ENCODE measurements at places on chromosomes 12 and 14.

GRCh38 chr12:19778797-19779196 is 339.5 kb downstream of the AEBP2 start:
- no peak for DNase-seq

- DNase-seq, result peak; percentile 72
Measured at GRCh38 chr12:9064201-9064814, 51.4 kb downstream of the A2M start.

DNA sequence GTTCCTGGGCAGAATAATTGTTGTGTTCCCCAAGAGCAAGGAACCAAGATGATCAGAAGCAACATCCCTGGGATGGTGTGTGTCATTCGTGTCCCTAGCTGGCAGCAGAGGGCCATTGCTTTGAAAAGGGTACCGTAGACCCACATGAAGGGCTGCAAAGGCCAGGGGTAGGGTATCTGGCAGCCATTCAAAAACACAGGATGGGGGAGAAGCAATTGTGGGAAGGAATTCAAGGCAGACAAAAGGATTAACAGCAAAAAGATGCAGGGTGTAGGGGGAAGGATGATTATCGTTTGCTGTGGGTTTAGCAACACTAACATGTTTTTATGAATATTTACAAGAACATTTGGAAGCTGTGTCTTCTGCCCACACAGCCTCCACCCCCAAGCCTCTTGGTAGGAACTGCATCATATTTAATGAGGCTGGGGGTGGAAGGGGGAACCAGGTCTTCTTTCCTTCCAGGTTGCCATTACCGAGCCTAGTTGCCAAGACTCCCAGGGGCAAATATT is 169.0 kb upstream of the G2E3 start:
- no peak for DNase-seq

DNA sequence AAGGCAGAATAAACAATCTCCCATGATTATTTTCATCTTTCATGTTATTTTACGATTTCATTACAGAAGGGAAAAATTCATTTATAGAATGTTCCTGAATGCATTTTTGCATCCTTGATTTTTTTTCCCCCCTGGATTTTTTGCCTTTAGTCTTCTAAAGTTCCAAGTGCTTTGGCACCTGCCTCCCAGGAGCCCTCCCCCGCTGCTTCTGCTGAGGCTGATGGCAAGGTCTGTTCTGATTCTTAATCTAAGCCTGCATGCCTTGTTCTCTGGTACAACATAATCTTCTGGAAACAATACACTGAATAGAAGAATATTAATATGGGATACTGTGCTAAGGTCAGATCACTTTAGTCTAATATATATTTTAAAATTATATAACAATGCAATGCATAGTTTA is 18.0 kb downstream of the YARS2 start:
- DNase-seq, result no peak

- peak; percentile 57 for DNase-seq
Measured at GRCh38 chr14:68210729-68211299, 391.2 kb downstream of the RAD51B start.

DNA sequence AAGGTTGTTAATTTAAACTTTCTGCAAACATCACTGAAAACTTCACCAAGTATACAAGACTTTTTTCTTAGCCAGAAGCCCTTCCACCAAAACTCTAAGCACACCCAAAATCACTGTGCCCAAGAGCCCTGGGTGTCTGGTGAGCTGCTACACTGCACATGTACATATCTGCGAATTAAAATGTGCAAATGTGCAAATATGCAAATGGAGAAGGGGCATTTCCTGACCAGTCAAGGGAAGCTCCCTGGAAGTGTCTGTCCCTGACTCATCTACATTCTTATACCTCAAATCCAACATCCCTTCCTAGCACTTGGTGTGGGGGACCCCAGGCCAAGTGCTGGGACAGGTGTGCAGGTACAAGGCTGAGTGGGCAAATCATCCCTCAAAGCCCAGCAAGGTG is 123.7 kb downstream of the PCNX1 start:
- no peak for DNase-seq

GRCh38 chr12:26821212-26821701 is 11.7 kb downstream of the ITPR2 start:
- DNase-seq, result no peak

GRCh38 chr14:85909581-85909980 is 379.6 kb downstream of the FLRT2 start:
- no peak for DNase-seq

DNA sequence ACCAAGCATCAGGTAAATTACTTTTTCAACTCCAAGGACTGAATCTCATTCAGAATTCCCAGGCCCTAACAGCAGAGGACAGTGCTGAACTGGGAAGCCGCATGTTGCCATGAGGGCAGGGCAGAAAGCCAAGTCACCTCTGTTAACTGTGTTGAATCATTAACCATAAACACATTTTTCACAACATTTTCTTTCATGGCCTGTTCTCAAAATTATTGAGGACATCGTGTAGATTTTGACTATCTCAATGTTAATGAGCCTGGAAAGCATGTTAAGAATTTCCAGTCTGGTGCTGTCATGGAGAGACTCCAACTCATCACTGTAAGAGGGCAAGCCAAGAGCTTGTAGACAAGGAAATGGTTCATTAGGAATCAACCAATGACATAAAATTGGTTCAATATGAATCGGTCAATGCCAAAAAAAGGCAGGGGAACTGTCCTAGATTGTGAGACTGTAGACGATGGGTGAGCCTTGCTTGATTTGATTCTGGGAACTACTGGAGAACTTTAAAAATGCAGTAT is 33.7 kb downstream of the CPM start:
- DNase-seq, result no peak

- DNase-seq, result no peak
Measured at GRCh38 chr12:120775862-120776552, 50.4 kb downstream of the ACADS start.

DNA sequence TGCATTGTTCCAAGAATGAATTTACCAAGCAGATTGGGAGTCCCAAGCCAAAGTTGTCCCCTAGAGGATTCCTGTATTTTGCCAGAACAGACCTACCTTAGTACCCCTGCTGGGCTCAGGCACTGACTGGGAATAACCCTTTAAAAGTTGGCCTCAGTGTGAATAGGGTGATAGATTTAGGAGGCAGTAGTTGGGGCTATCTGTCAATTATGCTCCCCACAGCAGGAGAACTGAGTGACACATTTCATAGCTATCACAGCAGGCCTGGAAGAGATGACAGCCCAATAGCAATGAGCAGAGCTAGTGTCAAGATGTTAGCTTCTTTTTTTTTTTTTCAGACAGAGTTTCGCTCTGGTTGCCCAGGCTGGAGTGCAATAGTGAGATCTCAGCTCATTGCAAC is 14.3 kb upstream of the LRP6 start:
- DNase-seq, result no peak

- DNase-seq, result no peak
Measured at GRCh38 chr12:51726931-51727330, 121.6 kb downstream of the FIGNL2 start.

- DNase-seq, result no peak
Measured at GRCh38 chr12:38490941-38491340, 174.4 kb downstream of the ALG10B start.

GRCh38 chr12:1350934-1351240 is 243.5 kb downstream of the FBXL14 start:
- DNase-seq, result no peak

DNA sequence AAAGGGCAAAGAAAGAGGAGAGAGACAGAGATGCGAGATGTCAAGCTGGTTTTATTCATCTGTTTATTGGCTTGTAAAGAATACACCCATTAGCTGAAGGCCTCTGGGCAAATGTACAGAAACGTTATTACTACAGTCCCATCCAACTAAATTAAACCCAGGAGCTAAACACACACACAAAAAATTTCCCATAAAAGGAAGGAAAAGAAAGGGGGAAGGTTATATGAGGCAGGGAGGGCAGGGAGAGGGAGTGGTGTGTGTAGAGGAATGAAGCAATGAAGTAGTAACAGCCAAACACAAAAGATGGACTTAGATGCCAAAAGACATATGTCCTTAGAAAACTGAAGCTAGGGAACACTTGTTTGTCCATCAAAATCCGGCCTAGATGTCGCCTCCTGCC is 3.1 kb upstream of the MFAP5 start:
- no peak for DNase-seq

DNA sequence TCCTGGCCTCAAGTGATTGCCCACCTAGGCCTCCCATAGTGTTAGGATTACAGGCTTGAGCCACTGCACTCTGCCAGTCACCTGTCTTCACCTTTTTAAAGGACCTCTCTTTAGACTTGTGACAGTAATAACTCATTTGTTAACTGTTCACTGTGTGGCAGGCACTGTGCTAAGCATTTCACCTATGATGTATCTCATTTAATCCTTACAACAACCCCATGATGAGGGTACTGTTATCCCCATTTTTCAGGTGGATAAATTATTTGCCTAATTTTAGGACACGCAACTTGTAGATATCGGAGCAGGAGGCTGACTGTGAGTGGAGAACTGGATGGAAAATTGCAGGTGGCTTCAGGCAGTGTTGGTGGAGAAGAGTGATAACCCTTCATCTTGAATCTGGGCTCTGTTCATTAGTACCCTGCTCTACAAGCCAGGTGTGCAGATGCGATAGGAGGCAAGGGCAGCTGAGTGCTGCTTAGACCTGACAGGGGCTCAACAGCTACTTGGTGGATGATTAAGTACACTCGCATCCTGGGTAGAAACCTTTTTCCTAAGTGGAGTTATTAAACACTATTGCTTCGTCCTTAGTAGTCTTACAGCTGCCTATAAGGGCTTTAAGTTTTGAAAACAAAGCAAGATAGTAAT is 2.7 kb downstream of the TCTN1 start:
- DNase-seq, result no peak

GRCh38 chr14:95614349-95614748 is 71.9 kb upstream of the TCL1B start:
- no peak for DNase-seq

DNA sequence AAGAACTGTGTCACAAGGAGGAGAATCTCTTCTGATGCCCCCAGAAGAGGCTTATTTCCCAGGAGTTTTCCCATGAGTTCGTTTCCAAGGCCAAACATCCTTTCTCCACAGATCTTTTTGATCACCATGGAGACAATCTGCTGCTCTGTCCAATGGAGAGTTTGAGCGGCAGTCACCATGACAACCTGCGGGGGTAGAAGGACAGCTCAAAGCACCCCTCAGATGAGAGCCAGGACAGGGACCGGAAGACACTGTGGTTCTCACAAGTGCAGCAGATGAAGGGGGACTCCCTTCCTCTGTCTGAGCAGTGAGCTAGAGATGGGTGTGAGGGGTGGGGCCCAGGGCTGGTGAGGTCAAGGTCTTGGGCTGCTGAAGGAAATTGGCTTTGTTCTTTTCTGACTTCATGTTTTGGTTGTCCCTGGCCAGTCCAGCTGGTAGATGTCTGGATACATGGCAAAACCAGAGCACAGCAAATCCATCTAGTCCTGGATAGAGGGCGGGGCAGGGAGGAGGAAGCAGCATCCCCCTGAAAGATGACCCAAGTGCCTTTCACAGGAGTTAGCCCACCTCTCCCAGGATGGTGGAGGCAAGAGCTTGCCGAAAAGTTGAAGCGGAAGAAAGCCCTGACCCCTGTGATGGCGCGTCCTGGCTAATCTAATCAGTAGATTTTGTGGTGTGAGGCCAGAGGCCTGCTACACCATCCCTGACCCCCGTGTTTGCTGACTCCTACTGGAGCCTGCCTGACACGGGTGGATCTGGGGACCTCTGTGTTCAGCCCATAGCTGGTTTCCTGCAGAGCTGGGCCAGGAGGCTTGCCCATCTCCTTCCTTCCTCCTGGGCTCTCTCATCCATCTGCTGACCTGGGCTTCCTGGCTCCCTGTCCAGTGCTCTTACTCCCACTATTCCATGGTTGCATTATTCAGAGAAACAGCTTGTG is 24.4 kb downstream of the DHRS2 start:
- DNase-seq, result no peak

GRCh38 chr14:98404811-98405210 is 867.2 kb downstream of the BCL11B start:
- no peak for DNase-seq

DNA sequence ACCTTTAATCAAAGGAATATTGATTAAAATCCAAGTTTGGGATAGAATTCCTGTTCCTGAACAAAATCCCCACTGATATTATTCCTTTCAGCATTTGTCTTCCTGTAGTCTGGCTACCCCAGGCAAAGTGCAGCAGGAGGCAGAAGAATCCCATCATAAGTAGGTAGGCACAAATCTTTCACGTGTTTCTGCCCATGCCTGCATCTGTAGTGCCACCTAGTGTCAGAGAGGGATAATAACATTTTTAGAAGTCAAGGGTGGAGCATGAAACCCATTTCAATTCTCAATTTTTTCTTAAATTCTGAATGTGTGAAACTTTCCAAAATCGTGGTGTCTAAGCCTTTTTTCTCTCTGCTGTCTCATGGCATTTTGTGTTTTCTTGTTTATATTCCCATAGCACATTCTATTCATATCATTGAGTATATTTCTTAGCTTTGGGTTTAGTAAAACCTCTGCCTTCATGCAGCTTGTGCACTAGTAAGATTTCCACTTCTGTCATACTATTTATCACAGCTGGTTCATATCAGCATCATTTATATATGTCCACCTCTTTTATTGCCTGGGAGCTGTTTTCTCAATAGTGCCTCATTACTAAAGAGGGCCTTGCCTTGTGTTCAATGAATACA is 47.8 kb upstream of the RERG start:
- DNase-seq, result peak; percentile 39

DNA sequence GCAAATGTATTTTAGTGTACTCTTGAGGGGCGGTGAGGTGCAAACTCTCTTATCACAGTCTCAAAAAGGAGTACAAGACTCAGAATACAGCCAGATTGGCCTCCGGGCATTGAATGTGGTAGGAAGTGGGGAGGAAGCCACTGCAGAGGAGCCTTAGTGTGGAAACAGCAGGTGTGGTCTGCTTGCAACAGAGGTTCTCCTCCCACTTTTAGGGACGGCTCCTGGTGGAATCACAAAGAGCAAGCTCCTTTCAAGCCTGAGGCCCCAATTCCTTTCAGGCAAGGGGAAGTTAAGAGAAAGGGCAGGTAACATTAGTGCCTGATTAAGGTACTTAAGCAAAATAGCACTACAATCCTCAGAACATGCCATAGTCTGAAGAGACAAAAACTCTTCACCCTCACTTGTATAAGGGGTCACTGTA is 23.7 kb upstream of the SLC2A3 start:
- peak; percentile 25 for DNase-seq

- DNase-seq, result peak; percentile 24
Measured at GRCh38 chr12:28027328-28027727, 54.8 kb upstream of the PTHLH start.

GRCh38 chr14:105324871-105325270 is 10.3 kb downstream of the PACS2 start:
- DNase-seq, result no peak

GRCh38 chr14:100147181-100147631 is 12.2 kb downstream of the DEGS2 start:
- no peak for DNase-seq

GRCh38 chr12:95701722-95702418 is 88.7 kb downstream of the NTN4 start:
- no peak for DNase-seq
